ENCODE measurements at places on chromosomes 7 and 10. TPM values are rescaled to one million over a fixed set of nuclear protein-coding genes. Genes with fewer than 3 reads are reported as not detected.

- no peak overlapping the region for H3K27ac ChIP-seq
- no peak overlapping the region for H3K4me3 ChIP-seq
These were observed 11.5 kb upstream of the TAS2R39 start for GRCh38 chr7:143171697-143172096.

DNA sequence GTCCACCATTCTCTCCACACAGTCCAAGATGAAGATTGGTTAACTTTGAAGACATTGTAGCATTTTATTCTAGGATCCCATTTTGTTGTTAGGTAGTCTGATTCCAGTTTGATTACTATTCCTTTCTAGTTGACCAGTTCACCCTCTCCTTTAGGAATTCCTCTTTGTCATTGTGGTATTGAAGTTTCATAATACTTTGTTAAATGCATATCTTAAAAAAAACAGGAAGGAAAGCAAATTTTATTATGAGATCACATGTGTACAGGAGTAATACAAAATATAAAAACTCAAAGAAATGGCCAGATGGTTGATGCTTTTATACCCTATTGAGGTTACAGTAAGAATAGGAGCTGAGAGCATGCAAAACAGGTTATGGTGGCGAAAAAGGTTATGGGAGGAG is 15.5 kb upstream of the SEMA3C start:
- peak; percentile 43 for DNase-seq
- no peaks in the 10 kb centered on the region for H3K36me3 ChIP-seq
- H3K27ac ChIP-seq, result peak overlapping the region; percentile 46
- no peaks in the 10 kb centered on the region for H3K27me3 ChIP-seq
- H3K4me1 ChIP-seq, result peaks cover 11% of the 10 kb centered on the region

GRCh38 chr7:107236862-107237261 is 68.1 kb downstream of the HBP1 start:
- H3K27me3 ChIP-seq, result no peaks in the 10 kb centered on the region
- H3K27ac ChIP-seq, result no peak overlapping the region
- no peak for DNase-seq
- no peak overlapping the region for H3K4me3 ChIP-seq

The ZNF92 gene
- polyA plus RNA-seq, result 0.45 TPM

- no peak overlapping the region for H3K4me3 ChIP-seq
- no peak for DNase-seq
- no peak overlapping the region for H3K27ac ChIP-seq
- H3K36me3 ChIP-seq, result no peaks in the 10 kb centered on the region
- H3K27me3 ChIP-seq, result no peaks in the 10 kb centered on the region
These were observed 210.5 kb downstream of the SEMA3A start for GRCh38 chr7:83984076-83984475.

The WNT8B gene
- polyA plus RNA-seq, result not detected

DNA sequence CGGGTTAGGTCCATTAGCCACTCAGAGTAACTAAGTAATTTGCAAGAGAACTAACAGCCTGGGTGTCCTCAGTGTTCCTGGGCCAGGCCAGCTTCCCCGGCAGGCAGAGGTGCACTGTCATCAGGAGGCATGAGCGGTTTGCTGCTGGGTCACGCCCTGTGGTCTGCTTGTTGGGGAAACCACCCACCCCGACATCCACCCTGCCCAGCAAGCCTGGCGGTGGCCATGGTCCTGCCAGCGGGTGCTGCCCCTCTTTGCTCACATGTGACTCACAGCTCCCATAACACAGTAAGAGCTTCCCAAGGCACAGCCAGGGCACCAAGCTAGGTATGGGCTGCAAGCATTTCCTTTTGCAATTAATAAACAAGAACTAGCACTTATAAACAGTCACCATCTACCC is 75.9 kb downstream of the RGS10 start:
- H3K4me3 ChIP-seq, result no peak overlapping the region
- H3K36me3 ChIP-seq, result no peaks in the 10 kb centered on the region
- no peak for DNase-seq
- H3K4me1 ChIP-seq, result peaks cover 7% of the 10 kb centered on the region
- H3K27ac ChIP-seq, result no peak overlapping the region
- no peaks in the 10 kb centered on the region for H3K27me3 ChIP-seq

DNA sequence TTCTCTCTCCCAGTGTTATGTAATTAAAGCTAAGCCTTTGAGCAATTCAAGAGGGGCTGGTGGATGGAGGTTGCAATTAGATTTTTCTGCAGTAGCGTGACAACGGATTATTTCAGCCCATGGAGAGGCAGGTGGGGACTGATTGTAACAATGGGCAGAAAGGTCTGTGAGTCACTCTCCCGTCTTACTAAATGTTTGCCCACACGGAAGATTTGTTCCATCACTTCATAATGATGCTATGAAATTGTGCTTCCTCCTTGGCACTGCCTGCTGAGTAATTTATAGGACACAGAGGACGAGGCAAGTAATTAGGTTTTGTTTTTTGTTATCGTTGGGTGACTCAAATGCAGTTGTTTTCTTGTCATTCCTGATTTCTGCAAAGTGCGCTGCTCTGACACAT is 594.5 kb upstream of the DPP6 start:
- no peaks in the 10 kb centered on the region for H3K27me3 ChIP-seq
- no peak overlapping the region for H3K27ac ChIP-seq
- H3K4me1 ChIP-seq, result no peaks in the 10 kb centered on the region
- no peak for DNase-seq

- no peak for DNase-seq
- H3K4me3 ChIP-seq, result no peak overlapping the region
- no peak overlapping the region for H3K27ac ChIP-seq
- H3K36me3 ChIP-seq, result no peaks in the 10 kb centered on the region
These were observed 253.1 kb downstream of the FZD1 start for GRCh38 chr7:91517201-91517785.

GRCh38 chr10:129334266-129334665 is 132.8 kb upstream of the MGMT start:
- H3K27me3 ChIP-seq, result peaks cover 3% of the 10 kb centered on the region
- no peaks in the 10 kb centered on the region for H3K36me3 ChIP-seq
- no peak overlapping the region for H3K4me3 ChIP-seq

The TWIST1 gene
- not detected for polyA plus RNA-seq

The RSPH10B gene
- not detected for polyA plus RNA-seq

DNA sequence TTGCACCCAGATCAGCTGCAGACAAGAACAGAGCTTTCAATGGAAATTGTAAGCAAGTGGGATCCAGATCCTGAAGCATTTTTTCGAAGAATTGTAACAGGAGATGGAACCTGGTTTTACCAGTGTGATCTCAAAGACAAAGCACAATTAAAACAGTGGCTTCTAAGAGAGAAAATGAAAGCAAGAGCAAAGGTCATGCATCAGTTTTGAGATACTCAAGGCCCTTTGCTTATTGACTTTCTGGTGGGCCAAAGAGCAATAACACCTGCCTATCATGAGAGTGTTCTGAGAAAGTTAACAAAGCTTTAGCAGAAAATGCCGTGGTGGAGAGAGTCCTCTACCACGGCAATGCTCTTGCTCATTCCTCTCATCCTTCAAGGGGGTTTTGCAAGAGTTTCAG is 194.8 kb downstream of the TMEM178B start:
- no peaks in the 10 kb centered on the region for H3K27me3 ChIP-seq
- DNase-seq, result no peak

DNA sequence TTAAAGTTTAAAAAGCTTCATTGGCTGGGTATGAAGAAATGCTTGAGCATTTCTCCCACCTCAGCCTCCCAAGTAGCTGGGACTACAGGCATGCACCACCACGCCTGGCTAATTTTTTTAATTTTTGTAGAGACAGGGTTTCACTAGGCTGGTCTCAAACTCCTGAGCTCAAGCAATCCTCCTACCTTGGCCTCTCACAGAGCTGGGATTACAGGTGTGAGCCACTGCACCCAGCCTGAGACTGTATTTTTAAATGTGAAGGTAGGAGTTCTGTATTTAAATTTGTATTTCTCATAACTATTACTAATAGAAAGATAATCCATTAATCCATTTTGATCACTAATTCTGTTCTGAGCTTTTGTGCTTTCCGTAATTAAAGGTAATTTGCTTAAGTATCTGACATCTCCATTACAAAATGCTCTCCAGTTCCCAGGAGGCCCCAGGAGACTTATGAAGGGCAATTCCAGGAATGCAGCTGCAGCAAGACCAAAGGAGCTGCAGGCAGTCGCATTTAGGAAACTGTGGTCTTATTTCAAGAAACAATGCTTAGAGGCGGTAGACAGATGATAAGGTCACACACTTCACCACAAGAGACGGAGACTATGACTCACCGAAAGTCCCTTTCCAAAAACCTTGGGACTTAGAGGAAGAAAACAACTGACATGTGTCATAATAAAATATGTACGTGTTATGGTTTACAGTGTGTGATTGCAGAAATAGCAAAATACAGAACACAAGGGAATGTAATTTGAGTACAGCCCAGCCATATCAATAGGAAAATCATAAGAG is 23.3 kb downstream of the YAE1 start:
- no peak overlapping the region for H3K4me3 ChIP-seq
- DNase-seq, result peak; percentile 93
- peak overlapping the region; percentile 33 for H3K27ac ChIP-seq
- H3K27me3 ChIP-seq, result no peaks in the 10 kb centered on the region
- H3K4me1 ChIP-seq, result peaks cover 5% of the 10 kb centered on the region

GRCh38 chr7:154844499-154844898 is 158.4 kb downstream of the PAXIP1 start:
- no peaks in the 10 kb centered on the region for H3K36me3 ChIP-seq
- DNase-seq, result no peak
- H3K27me3 ChIP-seq, result no peaks in the 10 kb centered on the region
- H3K4me3 ChIP-seq, result no peak overlapping the region
- H3K4me1 ChIP-seq, result no peaks in the 10 kb centered on the region

The TMEM236 gene
- polyA plus RNA-seq, result 0.01 TPM

The EPO gene
- not detected for polyA plus RNA-seq

DNA sequence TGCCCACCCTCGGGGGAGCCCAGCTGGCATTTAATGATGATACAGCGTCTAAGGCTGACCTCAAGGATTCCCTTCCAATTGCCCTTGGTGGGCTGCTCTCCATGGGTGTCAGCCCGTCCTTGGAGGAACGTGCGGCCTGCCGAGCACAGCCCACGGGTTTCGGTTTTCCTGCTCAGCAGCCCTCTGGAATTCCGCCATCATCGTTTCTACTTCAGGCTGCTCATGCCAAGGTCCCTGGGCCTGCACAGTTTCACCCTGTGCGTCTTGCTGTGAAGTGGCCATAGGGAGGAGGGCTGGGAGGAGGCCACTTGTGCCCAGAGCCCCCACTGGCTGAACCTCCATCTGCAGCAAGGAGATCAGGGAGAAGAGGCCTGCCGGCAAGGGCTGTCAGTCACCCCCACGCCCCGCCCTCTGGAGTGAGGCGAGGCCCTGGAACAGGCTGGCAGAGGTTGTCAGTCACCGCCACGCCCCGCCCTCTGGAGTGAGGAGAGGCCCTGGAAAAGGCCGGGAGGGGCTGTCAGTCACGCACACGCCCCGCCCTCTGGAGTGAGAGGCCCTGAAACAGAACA is 82.8 kb downstream of the CHST15 start:
- peaks cover 76% of the 10 kb centered on the region for H3K36me3 ChIP-seq
- H3K27ac ChIP-seq, result no peak overlapping the region

The DMBT1 gene
- polyA plus RNA-seq, result not detected

GRCh38 chr7:107396990-107397389 is 72.9 kb upstream of the GPR22 start:
- no peak for DNase-seq
- H3K27ac ChIP-seq, result no peak overlapping the region
- H3K36me3 ChIP-seq, result no peaks in the 10 kb centered on the region
- no peak overlapping the region for H3K4me3 ChIP-seq

GRCh38 chr7:36967387-36967786 is 243.1 kb upstream of the AOAH start:
- H3K4me3 ChIP-seq, result no peak overlapping the region
- H3K36me3 ChIP-seq, result no peaks in the 10 kb centered on the region
- peak; percentile 62 for DNase-seq
- H3K27ac ChIP-seq, result no peak overlapping the region
- H3K4me1 ChIP-seq, result peaks cover 50% of the 10 kb centered on the region

The GBX1 gene
- polyA plus RNA-seq, result not detected

DNA sequence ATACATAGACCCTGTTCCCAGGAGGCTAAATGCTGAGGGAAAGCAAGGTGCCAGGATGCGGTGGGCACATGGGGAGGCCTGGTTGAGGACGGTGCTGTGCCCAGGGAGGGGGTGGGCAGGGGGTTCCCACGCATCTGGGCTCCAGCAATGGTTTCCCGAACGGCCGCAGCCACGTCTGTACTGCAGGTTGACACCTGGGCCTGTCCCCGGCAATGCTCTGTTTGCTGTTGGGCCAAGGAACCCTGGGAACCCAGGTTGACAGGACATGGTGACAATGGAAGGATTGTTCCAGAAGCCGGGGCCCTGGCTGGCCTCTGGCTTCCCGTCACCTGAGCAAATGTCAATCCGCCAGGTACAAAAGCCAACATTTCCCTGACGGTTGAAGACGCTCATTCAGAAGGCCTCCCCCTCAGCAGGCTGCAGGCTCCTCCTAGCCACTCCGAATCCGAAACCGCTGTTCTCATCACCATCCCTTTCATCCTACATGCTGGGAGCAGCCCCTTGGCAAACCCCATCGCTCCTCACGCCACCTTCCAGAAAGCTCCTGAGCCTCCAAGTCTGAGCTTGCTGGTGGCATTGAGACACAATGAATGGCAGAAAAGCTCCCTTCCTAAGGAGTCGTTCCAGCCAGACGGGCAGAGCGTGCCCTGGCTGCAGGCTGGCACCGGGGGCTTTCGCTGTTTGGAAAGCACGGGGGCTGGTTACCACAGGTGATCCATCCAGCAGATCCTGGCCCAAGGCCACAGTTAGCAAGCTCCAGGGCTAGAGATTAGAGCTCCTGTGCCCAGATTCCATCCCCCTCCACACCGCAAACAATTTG is 31.2 kb downstream of the SPOCK2 start:
- no peak overlapping the region for H3K27ac ChIP-seq
- H3K36me3 ChIP-seq, result no peaks in the 10 kb centered on the region
- H3K27me3 ChIP-seq, result no peaks in the 10 kb centered on the region
- DNase-seq, result no peak
- no peak overlapping the region for H3K4me3 ChIP-seq
- no peaks in the 10 kb centered on the region for H3K4me1 ChIP-seq

DNA sequence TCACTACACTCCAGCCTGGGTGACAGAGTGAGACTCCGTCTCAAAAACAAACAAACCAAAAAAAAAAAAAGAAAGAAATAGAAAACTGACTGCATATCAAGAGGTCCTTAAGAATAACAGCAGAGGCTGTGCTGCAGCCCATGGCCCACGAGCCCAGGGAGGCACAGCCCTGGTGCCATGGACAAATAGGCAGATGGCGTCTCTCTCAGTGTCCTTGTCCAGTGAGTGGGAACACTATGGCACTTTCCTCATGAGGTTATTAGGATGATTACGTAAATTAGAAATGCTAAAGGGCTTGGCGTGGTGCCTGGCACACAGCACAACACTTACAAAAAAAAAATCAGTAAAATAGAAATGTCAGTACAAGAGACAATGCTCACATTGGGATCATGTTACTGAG is 33.4 kb upstream of the PFKP start:
- no peak overlapping the region for H3K4me3 ChIP-seq
- DNase-seq, result no peak
- no peaks in the 10 kb centered on the region for H3K27me3 ChIP-seq
- no peaks in the 10 kb centered on the region for H3K36me3 ChIP-seq

The RSPH10B2 gene
- not detected for polyA plus RNA-seq

All from CD14-positive monocyte (primary cell).